ENCODE measurements at places on chromosomes 12 and 14.
A peak's percentile ranks its signal among the peaks of the same experiment; 100 is the strongest.

DNA sequence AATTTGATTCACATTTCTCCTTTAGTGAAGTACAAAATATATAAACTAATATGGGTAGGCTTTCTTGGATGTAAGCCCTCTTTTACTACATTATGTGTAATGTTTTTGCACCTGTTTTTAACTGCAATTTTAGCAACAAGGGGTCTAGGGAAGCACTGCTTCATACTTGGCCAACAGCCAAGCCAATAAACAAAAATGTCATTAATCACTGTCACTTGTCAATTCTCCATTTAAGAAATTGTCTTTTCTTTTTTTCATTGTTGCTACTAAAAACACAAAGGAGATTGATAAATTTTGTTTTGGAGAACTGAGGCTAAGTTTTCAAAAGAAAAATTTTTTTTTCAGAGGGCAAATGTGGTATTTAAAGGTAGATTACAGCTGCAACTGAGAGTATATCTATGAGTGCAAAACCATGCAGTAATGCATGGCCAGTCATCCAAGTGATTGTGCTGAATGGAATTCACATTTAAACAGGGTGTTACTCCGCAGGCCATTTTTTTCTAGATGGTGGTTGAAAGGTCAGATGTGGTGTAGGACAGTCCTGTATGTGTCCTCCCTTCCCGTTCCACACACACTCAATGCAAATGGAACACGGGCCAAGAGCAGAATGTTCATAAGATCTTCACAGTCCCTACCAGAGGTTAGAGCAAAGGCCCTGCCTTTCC, 503.0 kb upstream of the LMO3 start:
- no peak for DNase-seq

- DNase-seq: no peak
Measured at GRCh38 chr14:102279282-102279681, 25.7 kb downstream of the MOK start.

GRCh38 chr14:69059658-69060623, 80.8 kb upstream of the ACTN1 start:
- peak; percentile 81 for DNase-seq

DNA sequence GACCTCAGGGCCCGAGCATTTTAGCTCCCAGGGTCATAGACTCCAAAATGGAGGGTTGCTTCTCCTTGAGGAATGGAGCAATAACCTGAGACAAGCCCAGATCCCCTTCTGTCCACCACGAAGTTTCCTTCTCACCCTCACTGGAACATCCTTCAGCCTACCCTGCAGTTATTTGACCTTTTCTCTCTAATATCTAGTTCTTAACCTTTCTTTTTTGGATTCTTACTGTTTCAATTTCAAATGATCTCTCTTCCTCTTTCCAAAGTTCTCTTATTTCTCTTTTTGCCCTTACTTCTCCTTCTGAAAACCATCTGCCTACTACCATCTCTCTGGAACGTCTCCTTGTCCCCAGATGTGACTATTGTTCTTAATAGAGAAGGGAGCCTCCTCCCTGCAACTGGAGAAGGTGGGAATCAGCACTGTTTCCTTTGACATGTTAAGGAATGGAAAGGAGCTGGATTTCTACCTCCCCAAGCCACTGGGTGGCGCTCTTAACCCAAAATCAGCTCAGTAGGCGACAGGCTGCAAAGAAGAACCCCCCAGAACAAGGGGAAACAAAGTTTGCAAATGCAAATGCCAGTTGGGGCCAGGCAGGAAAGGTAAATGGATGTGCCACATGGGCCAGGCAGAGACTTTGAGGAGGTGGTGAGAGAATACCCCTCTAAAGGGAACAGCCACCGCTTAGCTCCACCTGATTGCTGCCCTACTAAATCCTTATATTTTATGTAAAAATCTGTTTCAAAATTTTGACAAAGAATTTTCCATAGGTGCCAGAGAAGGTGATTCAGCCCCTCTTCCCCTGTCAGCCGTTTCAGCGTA, 22.4 kb upstream of the PDE1B start:
- peak; percentile 64 for DNase-seq

GRCh38 chr12:16939871-16940306, 333.9 kb upstream of the LMO3 start:
- DNase-seq: peak; percentile 81

DNA sequence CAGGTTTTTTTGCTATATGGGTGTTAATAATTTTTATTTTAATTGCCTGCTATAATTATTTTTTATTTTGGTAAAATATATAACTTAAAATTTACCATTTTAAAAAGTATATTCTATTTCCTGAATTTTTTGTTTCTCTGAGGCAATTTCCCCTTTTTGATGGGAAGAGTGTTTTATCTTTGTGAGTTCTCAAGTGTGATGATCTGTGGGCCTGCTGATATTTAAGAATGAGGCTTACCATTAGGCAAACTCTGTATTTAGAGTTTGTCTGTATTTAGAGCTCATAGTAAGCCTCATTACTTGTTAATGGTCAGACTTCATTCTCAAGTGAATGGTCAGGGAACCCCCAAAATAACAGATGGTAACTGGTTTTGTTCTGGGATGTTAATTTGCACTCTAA, 48.0 kb downstream of the WNK1 start:
- DNase-seq: peak; percentile 24

- DNase-seq: no peak
Measured at GRCh38 chr14:104968153-104968527, 10.0 kb downstream of the AHNAK2 start.

DNA sequence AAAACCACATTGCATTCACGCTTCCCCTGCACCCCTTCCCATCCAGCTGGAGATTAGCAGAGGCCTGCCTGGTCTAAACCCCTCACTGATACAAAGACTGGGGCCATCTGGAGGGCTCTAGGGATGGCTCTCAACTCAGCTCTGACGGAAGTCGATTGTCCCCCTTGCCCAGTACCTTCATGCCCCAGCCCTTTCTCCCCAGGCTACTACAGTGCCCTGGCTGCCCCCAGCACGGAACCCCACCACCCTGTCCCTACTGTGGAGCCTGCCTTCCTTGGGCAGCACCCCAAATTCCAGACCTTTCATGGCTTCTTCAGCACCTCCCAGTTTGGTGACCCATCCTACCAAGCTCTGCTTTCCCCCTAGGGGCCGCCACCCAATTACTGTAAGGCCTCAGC, 25.6 kb downstream of the ZFP36L1 start:
- DNase-seq: no peak

DNA sequence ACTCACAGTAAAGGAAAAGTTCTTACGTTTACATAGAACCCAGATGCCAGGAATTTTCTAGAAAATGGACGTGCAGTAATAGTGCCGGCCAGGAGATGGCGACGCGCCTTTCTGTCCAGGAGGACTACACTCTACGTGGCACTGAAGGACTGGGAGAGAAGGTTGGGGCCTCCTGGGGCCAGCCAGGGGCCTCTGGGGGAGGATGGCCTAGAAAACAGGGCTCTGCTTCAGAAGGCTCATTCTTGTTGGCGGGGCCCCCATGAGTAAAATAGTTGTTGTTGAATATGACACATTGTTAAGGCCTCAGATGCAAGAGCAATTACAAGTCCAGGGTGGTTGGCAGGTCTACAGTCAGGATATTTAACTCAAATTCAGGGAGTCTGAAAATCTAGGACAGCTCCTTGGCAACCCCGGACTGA, 120.1 kb upstream of the MAX start:
- peak; percentile 36 for DNase-seq

DNA sequence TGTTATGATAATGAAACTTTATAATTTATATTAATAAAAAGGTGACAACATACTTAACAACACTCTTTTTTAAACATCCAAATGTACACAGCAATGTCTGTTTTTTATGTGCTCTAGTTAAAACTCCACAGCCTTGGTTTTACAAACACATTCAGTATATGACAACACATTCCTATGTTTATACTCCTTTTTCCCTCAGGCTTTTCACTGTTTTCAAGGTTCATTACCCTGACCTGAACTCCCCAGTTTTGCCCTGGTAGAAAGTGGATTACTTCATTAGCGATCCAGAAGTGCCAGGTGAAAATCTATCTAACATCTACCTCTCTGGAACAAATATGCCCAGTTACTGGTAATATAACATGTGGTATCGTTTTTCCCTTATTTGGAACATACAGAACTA, 340.2 kb upstream of the DDHD1 start:
- no peak for DNase-seq

DNA sequence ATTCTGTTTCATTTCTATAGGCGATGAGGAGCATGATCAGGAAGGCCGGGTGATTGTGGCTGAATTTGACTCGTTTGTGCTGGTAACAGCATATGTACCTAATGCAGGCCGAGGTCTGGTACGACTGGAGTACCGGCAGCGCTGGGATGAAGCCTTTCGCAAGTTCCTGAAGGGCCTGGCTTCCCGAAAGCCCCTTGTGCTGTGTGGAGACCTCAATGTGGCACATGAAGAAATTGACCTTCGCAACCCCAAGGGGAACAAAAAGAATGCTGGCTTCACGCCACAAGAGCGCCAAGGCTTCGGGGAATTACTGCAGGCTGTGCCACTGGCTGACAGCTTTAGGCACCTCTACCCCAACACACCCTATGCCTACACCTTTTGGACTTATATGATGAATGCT, 1.9 kb downstream of the APEX1 start:
- peak; percentile 75 for DNase-seq

- DNase-seq: peak; percentile 34
Measured at GRCh38 chr12:76030341-76031080, 1.1 kb downstream of the PHLDA1 start.

- DNase-seq: no peak
Measured at GRCh38 chr14:21300892-21301291, 21.0 kb downstream of the RPGRIP1 start.

DNA sequence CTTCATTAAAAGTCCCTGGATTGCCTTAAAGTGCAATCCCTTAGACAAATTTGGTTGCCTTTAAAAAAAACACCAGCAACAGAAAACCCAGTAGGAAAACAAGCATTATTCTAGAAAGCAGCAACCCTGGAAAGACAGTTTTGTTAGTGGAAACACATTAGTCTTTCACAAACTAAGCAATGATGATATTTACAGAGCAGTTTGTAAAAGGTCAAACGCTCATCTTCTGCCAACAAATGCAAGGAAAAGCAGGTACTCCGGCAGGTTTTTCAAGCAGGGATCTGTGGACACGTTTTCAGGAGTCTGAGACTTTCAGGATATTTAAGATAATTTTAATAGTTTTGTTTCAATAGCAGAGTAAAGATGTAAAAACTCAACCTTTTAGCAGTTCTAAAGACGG, 202.2 kb downstream of the EXOC5 start:
- no peak for DNase-seq

DNA sequence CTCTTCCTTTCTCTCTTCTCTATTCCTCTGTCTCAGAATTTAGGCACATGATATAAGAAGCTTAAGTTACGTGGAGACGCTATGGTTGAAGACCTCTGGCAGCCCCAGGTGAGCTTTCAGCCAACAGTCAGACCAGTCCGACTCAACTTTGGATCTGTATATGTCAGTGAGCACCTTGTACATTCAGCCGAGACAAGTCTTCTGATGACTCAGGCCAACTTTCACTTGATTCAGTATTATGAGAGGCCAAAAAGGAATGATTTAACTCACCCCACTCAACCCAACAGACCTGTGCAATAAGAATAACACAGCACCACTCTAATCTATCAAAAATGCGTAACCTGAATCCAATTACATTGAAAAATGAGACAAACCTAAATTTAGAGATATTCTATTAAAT, 47.5 kb upstream of the FOXG1 start:
- no peak for DNase-seq

- DNase-seq: no peak
Measured at GRCh38 chr12:24012528-24012927, 63.1 kb upstream of the SOX5 start.

DNA sequence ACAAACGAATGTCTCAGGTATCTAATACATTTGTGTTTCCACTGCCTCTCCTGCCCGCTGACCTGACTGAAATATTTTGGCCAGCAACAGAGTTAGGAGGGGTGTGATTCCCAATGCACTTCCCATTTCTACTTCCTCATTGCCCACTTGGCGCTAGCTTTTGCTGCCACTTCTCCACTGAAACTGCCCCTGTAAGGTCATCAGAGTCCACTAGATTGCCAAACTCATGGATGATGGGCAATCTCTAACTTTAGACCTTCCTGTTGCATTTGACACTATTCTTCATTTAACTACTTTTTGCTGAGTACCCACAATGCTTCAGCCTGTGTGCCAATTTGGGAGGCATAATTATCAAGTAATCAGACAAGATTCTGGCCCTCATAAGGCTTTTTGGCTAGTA, 40.8 kb downstream of the GPR65 start:
- peak; percentile 91 for DNase-seq

Measured in MV-4-11 (cell line).